ENCODE measurements at places on chromosomes 2 and 18.

DNA sequence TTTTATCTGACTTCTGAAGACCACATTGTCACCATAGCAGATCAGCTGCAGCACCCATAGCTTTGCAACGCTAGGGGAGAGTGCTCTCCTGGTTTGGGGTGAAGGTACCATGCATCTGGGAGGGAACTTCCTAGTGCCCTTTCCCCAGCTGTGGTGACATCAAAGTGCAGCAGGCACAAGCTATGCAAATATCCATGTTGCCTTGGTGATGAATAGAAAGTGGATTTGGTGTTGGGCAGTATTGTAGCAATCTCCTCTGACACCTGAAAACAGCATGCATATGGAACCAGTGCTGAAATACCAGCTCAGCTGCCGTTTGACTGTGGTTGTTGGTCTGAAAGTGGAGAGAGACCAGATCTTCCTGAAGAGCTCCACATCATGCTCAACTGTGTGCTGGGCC is 37.1 kb downstream of the BCL2L11 start:
- DNase-seq, result no peak

GRCh38 chr2:152335726-152336118 is 748 bp downstream of the FMNL2 start:
- no peak for DNase-seq

DNA sequence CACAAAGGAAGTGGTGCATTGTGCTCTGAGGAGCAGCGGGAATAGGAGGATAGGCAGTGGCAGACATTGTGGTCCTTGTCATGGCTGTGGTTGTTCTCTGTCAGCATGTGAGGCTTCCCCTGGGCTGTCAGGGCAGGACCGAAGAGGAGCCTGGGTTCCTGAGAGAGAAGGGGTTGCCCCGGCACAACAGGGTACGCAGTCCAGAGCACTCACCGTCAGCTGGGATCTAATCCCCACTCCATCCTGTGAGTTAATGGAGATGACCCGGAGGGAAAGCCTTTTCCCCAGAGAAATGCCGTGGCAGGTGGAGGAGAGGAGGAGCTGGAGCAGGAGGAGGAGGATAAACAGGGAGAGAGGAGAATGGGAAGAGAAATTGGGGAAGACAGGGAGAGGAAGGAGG is 396.7 kb upstream of the HS6ST1 start:
- no peak for DNase-seq

DNA sequence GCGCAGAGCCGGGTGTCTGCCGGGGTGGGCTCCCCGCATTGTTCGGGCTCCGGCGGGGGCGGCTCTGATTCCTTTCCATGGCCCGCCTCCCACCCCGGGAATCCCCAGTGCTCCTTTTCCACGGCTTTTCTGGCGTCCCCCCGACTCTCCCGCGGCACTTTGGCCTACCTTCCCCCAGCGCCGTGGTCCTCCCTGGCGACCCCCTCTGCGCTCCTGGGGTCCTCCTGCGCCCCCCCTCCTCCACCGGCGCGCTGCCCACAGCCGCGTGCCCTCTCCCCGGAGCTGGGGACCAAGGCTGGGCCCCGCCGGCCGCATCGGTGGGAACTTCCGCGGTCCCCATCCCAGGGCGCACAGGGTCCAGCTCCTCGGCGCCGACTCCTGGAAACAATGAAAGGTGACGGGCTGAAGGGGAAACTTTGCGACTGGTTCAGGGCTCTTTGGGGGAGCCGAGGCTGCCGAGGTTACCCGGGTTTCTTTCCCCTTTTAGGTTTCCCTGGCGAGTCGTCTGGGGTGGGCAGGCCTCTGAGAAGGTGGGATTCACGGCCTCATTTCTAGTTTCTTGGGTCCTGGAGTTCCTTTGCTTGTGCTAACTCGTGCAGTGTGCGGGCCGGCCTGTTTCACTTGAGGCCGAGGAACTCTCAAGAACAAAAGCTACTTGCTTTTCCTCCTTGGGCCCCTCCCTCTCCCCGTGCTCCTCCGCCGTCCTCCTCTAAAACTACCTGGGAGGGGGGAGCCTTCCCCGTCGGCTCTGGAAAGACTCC is 2.2 kb downstream of the TGIF1 start:
- DNase-seq, result peak; percentile 78

GRCh38 chr2:238282861-238283738 is 5.3 kb downstream of the PER2 start:
- DNase-seq, result no peak

DNA sequence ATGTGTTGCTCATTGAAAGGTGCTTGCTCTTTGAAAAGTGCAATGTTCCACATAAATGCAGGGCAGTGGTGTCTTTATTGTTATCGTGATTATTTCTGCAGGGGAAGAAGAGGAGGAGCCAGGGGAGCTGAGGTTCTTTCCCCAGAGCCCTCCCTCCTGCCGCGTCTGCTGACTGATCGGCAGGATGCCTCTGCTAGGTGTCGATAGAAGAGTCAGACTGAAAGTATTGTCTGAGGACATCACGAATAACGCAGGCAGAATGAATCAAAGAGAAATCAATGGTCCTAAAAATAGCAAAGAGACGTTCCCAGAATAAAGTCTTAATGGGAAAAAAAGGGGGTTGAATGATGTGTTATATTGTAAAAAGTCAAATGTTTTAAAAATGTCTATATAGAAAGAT is 47.4 kb upstream of the SIX3 start:
- DNase-seq, result no peak

GRCh38 chr2:85954590-85955458 is 66.0 kb upstream of the ST3GAL5 start:
- DNase-seq, result no peak

All from fibroblast of gingiva (primary cell).